Stimulated activated CD8-positive, alpha-beta memory T cell treated with anti-CD3 and anti-CD28 coated beads, Interleukin-2, amount 100 ng/mL, for 1 hour (primary cell): ENCODE measurements at places on chromosomes 11 and 22.

GRCh38 chr11:37502202-37502601 is 904.2 kb upstream of the RAG2 start:
- DNase-seq, result no peak

GRCh38 chr11:27233654-27234042 is 129.4 kb downstream of the CCDC34 start:
- no peak for DNase-seq

- DNase-seq, result no peak
Observed at GRCh38 chr11:119366690-119367620, 14.5 kb downstream of the USP2 start.

DNA sequence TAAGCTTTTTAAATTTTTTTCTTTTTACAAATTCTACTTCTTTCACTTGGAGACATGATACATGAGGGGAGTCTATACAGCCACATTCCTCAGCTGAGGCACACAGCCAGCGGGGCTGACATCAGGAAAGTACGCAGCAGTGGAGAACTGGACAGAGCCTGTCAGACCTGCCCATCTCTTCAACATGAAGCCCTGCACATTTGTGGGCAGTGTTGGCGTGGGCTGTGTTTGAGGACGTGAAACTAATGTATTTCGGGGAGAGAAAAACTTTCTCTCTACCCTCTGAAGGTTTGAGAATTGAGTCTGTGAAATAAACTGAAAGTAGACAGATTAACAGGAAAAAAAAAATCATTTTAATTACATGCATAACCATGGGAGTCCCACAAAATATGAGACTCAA is 84.8 kb upstream of the HTATIP2 start:
- DNase-seq, result no peak

DNA sequence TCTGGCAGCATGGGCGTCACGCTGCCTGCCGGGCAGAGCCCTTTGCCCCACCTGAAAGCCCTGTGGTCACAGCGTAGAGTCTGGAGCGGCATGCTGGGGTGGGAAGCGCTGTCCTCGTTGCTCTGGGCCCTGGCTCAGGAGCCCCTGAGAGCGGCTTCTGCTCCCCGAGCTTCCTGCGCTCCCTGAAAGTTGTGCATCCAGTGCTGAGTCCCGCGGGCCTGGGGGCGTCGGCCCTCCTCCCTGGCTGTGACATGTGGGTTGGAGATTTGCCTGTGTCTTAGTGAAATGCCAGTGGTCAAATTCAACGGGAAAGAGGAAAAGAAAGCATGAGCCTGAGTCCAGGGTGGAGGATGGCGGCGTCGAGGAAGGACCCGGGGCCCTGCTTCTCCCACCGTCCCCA is 1208.0 kb downstream of the BRD1 start:
- DNase-seq, result no peak

GRCh38 chr11:134139873-134140331 is 71.0 kb downstream of the JAM3 start:
- peak; percentile 14 for DNase-seq

GRCh38 chr22:26592421-26592891 is 2.5 kb upstream of the TPST2 start:
- no peak for DNase-seq

DNA sequence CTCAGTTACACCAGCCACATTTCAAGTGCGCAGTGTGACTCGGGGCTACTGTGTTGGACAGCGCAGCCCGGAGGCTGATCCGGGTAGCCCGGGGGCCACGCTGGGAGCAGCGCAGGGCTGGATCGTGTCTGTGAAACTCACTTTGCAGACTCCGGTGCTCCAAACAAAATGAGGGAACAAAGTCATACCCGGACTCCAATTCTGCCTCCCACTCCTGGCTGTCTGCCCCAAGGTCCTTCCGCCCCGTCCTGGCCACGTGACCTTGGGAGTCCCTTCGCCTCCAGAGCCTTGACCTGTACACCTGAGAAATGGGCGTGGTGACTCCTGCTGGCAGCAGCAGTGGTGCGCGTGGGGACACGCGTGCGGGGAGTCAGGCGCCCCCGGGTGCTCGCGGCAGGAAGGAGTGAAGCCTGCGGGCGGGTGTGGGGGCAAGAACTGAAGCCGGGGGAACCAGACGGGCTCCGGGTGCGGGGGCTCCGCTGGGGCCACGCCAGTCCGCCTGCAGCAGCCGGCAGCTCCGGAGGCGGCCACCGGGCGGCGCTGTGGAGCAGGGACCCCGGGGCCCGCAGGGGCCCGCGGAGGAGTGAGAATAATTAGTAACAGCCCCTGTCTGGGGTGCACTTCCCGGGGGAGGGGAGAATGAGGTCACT is 42.4 kb downstream of the KCNJ4 start:
- DNase-seq, result peak; percentile 14

- DNase-seq, result no peak
Observed at GRCh38 chr22:29480512-29481264, 670 bp downstream of the NEFH start.

- no peak for DNase-seq
Observed at GRCh38 chr11:76501526-76502202, 56.8 kb downstream of the EMSY start.

DNA sequence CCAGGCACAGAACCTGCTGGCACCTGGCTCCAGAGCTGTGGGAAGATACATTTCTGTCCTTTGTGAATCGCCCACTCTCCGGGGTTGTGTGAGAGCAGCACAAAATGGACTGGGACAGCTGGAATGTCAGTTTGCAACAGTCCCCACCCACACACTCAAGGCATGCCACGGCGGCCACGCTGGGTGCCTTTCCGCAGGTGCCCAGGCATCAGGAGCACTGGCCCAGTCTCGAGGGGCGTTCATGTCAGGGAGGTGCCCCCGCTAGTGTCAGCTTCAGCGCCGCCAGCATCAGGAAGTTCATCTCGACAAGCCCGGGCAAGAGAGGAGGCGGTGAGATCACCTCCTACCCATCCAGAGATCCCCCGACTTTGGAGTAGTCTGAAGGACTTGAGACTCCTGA is 2.1 kb downstream of the TP53AIP1 start:
- DNase-seq, result no peak

DNA sequence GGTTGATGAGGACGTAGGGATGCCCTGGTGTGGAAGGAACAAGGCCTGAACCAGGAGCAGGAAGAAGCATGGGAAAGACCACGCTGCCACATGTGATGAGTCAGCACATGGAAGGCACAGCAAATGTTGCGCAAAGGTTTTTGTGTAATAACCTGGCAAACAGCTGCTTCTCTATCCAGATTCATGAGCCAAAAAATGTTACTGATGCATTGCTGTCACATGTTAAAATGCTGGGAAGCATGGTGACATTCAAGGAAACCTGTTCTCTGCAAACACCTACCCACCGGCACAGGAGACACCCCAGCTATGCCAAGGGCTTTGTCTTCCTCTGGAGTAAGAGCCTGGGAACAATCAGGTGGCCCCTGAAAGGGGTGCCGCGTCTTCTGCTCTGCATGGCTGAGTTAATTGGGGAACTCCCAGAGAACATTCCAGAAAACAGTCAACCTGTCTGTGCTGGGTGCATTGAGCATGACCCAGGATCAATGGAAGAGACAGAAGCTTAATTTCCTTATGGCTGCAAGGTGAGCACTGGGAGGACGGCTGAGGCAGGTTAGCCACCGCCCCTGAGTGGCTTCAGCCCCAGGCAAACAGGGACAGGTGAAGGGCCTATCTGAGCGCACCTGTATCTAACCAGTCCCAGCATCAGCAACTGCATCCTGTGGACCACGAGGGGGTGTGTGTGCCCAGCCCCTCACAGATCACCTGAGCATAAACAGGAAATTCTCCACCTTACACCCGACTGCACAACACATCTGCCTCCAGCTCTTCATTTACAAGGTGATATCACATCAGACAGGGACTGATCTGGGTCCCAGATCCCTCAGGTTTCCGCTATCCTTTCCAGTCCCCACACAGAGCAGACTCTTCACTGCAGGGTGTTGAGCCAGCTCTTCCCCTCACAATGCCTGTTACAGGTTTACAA is 108.4 kb downstream of the GGTLC2 start:
- no peak for DNase-seq

DNA sequence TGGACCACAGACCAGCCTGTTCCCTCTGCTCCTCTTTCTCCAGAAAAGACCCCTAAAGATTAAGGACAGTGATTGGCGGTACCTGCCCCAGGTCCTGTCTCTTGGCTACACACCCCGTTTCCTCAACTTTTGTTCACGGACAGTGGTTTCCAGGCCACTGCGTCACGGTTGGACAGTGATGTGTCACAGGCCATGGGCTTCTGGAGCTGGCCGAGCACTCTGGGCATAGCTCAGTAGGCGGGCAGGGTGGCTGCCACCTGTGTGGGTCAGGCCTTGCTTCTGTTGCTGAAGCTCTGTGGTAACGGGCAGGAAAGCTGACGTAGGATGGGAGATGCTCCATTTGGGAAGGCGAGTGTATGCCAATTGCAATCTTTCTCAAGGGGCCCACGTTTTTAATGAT is 13.6 kb downstream of the TUB start:
- no peak for DNase-seq

GRCh38 chr11:26557666-26558065 is 14.4 kb downstream of the MUC15 start:
- DNase-seq, result no peak

DNA sequence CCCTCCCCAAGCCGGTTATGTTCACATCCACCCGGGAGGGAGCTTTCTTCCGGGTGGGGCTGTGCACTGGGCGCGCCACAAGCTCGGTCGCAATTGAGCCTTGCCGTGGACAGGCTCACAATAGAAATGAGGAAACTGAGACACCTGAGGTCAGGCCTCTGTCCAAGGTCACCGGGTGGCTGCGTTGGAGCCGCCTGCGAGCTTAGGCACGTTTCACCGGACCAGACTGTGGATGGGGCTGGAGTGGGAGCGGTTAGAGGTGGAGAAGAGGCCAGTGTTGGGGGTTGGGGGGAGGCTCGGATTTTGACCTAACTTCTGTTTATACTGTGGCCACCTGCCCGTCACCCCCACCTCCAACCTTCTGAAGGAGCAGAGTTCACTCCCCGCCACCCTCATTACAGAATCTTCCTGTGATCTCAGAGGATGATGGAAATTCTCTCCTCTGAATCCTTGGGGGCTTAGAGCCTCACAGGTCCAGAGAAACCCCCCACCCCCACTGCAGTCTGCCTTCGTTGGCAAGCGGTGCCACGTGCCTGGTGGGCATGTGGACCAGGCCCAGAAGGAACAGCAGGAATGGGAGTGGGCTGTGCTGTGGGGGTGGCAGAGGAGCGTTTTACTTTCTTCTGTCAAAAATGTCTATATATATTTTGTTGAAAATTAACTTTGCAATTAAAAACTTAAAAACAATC is 631 bp upstream of the NPTXR start:
- DNase-seq, result no peak
